ENCODE measurements at places on chromosomes 12 and 14.

DNA sequence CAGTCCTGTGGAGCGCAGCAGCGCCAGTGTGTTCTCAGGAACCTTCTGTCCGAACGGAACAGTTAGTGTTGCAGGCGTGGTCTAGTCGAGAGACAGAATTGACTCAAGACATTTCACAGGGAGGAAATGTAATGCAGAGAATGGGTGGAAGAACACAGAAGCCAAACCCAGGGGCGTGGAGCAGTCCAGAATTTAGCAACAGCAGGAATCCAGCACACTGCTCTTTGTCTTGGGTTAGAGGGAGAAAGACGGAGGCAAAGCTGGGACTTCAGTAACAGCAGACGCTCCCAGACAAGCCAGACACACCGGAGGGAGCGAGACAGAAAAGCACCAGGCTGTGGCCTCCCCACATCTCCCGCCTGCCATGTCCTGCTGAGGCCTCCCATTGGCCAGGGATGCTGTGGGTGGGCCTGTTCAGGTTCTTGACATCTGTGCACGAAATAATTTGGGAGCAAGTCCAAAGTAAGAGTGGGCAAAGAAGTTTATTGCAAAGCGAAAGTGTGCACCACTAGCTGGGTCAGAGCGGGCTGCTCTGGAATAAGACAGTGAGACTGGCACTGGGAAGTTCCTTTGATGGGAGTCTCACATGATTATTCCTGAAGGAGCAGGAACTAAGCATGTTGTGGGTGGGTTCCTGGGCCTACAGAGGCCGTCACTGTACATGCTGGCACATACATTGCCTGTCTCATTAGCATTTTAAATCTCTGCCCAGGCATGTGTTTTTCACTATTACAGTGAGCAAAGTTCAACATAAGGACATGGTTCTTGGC lies 339.3 kb upstream of the SFSWAP start:
- DNase-seq, result no peak

DNA sequence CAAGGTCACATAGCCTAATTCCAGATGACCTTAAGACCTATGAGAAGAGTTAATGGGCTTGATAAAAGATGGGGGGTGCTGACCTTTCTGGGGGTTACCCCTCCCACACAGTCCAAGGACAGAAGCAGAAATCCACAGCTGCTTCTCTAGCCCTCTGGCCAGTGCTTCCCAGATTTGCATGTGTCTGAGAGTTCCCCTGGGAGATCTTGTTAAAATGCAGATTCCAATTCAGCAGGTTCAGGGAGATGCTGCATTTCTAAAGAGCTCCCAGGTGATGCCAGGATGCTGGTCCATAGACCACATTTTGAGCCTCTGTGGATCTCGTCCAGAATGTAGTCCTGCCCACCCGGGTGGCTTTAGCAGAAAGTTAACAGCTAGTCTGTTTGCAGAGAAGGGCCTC lies 82.1 kb downstream of the WSCD2 start:
- DNase-seq, result no peak

- peak; percentile 37 for DNase-seq
These were observed 663 bp downstream of the PTGER2 start for GRCh38 chr14:52314595-52315354.

DNA sequence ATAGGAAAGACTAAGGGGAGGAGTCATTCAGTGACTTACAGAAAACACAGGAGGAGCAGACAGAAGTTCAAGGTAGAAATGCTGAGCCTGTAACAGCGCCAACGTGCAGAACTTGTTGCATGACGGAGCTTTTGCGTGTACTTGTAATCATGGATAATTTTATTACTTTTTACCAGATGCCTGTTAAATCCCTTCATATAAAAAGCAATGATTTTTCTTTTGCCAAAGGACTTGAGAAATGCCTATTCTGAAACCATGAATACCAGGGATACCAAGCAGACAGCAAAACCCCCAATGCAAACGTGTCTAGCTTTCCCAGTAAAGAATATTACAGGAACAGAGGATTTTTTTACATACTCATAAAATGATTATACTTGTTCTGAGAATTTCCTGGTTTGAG lies 163.6 kb upstream of the GSC start:
- DNase-seq, result no peak

GRCh38 chr14:102492531-102492910 lies 17.1 kb downstream of the ANKRD9 start:
- no peak for DNase-seq

DNA sequence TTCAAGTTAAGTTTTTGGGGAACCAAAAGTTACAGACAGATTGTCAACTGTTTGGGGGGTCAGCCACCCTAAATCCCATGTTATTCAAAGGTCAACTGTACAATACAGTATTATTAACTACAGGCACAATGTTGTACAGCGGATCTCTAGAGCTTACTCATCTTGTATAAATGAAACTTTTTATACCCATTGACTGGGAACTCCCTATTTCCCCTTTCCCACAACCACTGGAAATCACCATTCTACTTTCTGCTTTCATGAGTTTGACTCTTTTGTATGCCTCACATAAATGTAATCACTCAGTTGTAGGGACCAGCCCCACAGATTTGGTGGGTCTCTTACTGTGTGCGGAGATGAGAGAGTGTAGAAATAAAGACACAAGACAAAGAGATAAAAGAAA lies 57.8 kb downstream of the SLCO1B3 start:
- DNase-seq, result no peak

DNA sequence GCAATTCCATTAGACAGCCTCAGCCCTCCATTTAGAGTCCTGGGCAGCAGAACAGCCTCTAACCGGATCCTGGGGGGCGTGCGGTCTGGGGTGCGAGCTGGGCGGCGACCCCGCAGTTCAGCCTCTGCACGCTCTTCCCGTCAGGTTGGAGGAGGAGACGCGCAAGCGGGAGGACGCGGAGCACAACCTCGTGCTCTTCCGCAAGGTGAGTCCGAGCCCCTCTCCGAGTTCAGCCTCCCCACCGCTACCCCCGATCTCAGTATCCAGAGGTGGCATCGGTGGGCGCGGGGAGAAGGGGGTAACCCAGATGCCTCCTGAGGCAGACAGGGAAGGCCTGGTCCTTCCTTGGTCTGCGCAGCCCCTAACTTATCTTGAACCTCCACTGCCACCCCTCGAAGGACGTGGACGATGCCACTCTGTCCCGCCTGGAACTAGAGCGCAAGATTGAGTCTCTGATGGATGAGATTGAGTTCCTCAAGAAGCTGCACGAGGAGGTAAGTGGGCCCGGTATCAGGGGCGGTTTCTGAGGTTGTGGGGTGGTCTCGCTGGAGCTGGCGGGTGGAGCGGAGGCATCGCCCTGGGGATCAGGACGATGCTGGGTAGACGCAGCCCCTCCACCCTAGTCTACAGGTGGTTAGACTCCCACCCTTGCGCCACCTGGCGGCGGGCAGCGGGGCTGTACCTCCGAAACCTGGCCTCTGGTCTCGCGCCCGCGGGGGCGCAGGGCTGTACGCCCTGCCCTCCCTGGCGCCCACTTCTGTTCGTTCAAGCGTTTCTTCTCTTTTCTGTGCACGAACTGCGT lies 1.3 kb downstream of the PRPH start:
- peak; percentile 70 for DNase-seq

DNA sequence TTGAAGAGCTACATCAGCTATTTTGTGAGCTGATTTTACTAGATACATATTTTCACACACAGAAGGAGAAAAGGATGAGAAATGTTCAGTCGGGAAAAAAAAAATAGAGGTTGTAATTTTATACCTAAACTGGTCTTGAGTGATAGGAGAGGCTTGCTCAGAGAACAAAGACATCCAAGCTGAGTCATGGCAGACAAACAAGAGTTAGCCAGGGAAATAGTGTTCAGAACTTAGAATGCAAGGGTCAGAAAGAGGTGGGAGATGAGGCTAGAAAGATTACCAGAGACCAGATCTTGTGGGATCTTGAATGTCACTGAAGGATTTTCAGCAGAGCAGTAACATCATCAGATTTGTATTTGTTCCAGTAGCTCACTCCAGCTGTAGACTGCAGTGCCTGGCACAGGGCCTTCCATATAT lies 121.9 kb upstream of the ATF1 start:
- no peak for DNase-seq

DNA sequence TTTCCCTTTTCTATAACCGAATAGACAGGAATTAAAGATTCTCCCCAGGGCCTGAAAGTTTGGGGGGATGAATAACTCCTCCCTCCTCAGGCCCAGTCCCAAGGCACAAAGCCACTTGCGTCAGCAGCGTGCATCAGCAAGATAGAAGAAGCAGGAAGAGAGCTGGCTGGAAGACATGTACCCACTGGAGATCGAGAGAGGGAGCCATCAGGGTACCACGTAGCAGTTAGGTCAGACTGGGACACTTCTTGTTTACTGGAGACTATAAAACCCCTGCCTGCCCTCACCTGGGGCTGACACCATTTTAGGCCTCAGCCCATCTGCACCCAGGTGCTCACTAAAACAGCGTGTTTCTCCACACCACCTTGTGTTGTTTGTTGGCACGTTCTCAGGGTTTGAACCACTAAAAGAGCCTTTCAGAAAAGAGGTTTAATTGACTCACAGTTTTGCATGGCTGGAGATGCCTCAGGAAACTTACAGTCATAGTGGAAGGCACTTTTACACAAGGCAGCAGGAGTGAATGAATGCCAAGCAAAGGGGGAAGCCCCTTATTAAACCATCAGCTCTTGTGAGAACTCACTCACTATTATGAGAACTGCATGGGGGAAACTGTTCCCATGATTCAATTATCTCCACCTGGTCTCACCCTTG lies 93.2 kb downstream of the TMTC3 start:
- DNase-seq, result no peak

DNA sequence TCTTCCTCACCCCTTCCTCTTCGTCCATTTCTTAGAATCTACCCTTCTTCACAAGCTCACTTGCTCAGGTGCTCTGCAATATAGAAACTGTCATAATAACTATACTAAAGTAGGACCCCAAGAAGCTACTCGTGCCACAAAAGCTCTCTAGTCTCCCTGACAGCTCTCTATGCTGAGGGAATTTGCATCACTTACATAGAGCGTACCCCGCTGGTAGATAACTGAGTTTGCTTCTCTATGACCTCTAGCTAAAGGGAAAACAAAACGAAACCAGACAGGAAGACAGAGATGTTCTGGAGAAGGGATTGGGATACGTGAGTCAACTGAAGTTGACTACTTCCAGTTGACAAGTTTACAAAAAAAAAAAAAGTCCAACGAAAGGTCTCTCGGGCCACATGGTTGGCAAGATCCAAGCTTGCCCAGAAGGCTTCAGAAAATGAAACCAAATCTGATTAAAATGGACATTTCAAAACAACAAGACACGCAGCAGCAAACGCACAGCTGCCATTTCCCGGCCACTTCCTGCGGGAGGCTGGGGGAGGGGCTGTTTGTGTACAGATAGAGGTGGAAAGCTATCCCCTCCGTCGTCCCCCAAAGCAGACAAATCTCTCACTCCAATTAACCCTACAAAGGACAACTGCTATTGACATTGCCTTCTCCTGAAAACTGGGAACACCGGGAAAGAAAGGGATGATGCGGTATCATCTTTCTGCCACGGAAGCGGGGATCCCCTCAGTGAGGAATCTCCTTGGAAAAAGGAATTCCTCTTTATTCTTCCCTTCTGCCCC lies 1.3 kb downstream of the BAZ2A start:
- peak; percentile 77 for DNase-seq

DNA sequence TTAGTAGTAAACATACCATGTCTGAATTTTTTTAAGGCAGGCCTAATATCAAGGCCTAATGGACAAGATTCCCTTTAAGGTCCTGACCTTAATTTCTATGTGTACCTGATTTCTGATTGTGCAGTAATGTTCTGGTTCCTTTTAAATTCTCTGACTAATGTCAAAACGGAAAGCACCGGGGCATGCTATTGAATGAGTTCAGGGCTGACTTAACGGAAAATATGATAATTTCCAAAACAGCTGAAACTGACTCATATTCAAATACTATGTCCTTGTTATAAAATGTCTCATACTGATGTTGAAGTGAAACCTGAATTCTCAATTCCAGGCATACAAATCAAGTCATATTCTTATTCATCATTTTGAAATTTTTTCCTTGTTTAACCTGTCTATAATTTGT lies 6.7 kb downstream of the TAS2R43 start:
- no peak for DNase-seq

GRCh38 chr14:80584744-80585505 lies 356.6 kb downstream of the CEP128 start:
- DNase-seq, result no peak

- no peak for DNase-seq
These were observed 9.6 kb upstream of the ENDOU start for GRCh38 chr12:47734725-47735480.

DNA sequence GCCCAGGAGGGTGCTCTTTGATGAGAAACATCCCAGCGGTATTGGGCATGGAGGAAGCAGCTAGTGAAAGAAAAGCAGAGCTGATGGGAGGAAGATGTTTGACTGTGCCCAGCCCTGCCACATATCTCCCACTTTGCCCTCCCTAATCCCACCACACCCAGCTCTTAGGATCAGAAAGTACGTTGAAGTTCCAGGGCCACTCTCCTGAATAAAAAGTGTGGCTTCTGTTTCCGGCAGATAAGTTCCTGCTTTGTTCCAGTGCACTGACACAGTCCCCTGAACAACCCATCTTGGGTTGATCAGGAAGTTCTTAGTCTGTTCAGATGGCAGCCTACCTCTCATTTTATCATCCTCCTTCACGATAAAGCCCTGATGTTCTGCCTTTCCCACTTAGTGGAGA lies 16.5 kb downstream of the TPCN1 start:
- no peak for DNase-seq

DNA sequence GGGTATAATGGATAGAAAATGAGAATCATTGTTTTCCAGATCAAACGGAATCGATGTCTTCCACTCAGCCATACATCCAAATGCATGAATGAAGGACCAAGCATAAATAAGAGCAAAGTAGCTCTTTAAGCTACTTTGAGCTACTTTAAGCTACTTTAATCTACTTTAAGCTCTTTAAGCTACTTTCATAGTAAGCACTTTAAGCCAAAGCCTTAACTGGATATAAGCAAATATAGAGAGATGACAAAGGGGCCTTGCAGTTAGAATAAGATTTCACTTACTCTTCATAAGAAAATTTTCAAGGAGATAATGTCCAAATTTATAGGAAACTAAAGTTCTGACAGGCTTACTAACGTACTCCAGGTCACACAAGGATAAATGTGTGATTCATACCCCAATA lies 355.6 kb upstream of the KITLG start:
- no peak for DNase-seq

GRCh38 chr12:33639975-33640374 lies 200.4 kb upstream of the SYT10 start:
- no peak for DNase-seq

DNA sequence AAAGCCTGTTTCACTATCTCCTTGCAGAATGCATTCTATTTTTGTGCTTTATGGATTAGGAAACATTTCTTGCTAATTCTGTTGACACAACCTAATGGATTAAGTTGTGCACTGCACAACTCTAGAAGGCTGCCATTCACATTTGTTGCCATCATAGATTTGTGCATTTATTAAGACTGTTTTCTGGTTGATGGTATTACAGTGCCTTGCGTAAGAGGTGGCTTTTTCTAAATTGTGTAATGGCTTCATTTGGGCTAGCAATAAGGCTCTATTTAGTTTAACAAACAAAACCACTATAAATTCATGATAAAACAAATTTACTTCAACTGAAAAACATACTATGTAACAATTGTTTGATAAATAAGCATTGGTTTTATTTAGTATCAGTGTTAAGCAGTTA lies 175.9 kb downstream of the TRHDE start:
- no peak for DNase-seq
